AG09309 (cell line): ENCODE measurements at places on chromosomes 1 and 21.
A peak's percentile ranks its signal among the peaks of the same experiment; 100 is the strongest.

DNA sequence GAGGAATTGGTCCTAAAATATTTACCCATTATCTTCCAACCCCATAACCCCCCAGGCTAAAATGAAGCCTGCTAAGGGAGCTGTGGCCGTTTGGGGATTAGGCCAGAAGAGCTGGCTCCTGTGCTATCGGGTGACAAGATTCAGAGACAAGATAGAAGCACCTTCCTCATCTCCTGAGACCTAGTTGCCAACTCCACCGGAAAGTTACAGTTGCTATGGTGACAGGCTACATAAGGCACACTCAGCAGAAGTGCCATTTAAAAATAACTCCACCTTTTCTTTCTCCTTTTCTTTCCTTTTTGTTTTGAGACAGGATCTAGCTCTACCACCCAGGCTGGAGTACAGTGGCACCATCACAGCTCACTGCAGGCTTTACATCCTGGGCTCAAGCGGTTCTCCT is 43.6 kb upstream of the ROR1 start:
- no peak for DNase-seq

GRCh38 chr1:244065063-244065793 is 14.1 kb downstream of the ZBTB18 start:
- DNase-seq = no peak

GRCh38 chr21:43270800-43271301 is 102.0 kb downstream of the CRYAA start:
- no peak for DNase-seq

DNA sequence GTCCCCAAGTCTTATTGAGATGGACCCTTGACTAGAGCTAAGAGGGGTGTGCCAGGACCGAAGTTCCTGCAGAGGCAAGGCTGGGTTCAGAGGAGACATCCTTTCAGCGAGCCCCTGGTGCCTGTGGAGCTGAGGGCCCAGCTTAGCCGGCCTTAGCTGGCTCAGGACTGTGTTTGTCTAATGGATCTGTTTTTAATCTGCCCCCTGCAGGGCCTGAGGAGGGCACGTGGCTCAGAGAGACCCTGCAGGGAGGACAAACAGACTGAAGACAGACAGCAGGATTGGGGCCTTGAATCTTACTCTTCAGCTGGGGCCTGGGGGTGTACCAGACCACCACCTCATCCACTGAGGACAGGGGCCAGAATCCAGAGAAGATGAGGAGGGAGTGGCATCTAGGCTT is 1.6 kb downstream of the CRABP2 start:
- DNase-seq = no peak

- no peak for DNase-seq
These were observed 7.3 kb downstream of the NPR1 start for GRCh38 chr1:153685544-153686340.

- no peak for DNase-seq
These were observed 76.2 kb downstream of the NFIA start for GRCh38 chr1:61158591-61158990.

DNA sequence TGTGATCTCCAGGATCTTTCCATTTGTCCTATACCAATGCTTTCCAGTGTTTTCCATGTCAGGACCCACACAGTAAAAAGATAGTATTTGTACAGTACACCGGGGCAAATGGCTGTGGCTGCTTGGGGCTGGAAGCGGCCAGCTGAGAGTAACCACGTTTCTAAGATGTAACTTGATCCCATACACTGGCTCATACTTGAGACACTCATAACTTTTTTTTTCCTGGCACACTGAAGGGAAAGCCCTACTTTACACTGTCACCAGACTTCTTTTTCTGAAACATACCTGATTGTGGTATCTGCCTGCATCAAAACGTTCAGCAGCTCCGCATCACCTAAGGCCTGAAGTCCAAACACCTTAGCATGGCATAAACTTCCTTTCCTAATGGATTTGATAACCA is 21.6 kb downstream of the VPS13D start:
- peak; percentile 16 for DNase-seq

DNA sequence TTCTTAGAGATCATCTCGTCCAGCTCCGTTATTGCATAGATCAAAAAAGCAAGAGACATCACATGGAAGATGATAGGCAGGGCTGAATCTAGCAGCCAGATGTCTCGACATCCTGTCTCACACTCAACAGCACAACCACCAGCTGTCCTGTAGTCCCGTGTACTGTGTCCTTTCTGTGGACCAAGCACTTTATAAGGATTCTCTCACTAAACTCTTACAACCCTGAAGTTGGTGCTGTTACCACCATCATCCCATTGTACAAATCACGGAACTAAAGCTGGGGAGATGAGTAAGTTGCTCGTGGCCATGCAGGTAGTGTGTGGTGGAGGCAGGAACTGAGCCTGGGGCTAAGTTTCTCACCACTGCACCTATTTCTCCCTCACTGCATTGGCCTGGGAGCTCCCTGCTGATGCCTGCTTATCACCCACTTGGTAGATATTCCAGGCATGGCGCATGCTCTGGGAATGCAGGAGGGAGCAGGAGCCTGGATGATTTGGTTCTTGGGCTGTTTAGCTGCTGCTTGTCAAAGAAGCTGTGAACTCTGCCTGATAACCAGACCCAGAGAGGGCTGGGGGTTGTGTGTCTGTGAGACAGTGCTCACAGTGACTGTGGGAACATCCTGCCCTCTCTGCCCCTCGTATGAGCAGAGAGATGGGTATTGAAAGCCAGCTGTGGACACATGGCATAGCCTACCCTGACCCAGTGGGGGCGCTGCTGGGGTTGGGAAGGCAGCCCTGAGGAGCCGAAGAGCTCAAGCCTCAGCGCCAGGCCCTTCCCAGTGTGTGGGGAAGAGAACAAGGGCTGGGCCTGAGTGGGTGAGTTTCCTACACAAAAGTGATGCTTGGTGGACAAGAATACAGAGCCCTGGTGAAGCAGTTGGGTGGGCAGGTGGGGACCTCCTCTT is 13.6 kb downstream of the PPFIA4 start:
- no peak for DNase-seq

- DNase-seq = no peak
These were observed 78.9 kb downstream of the CD247 start for GRCh38 chr1:167439301-167439988.

DNA sequence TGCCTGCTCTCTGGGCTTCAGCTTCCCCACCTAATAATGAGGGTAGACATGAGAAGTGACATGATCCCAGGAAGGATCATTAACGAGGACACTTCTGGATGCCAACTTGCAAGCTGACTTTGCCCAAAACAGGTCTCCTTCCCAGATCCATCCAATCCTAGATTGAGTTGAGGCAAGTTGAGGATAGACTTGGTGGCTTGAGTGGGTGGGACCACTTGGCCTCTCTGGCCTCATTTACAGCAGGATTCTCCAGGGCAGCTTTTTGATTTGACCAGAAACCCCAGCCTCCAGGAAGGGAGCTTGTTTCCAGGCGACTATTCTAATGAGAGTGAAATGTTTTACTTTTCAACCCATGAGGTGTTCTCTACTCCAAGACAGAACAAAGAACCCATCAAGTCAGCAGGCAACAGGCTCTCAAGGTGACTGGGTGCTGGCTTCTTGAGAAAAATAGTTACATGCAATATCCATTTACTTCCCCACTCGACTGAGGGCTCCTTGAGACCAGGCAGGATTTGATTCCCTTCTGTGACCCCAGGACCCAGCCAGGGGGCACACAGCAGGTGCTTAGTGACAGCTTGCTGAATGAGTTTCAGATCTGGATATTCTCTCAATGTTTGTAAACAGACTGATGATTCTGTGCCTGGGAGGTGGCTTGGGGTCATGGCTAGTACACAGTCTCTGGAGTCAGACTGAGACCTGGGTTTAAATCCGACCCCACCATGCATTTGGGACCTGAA is 128.2 kb downstream of the DMRTB1 start:
- no peak for DNase-seq

DNA sequence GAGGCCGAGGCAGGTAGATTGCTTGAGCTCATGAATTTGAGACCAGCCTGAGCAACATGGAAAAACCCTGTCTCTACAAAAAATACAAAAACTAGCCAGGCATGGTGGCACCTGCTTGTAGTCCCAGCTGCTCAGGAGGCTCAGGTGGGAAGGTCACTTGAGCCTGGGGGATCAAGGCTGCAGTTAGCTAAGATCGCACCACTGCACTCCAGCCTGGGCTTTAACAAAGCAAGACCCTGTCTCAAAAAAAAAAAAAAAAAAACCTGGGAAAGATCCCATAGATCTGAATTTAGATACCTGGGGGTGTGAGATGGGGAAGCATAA is 32.9 kb downstream of the NIBAN1 start:
- DNase-seq = no peak

- no peak for DNase-seq
These were observed 49.2 kb downstream of the C8B start for GRCh38 chr1:56916630-56917029.

DNA sequence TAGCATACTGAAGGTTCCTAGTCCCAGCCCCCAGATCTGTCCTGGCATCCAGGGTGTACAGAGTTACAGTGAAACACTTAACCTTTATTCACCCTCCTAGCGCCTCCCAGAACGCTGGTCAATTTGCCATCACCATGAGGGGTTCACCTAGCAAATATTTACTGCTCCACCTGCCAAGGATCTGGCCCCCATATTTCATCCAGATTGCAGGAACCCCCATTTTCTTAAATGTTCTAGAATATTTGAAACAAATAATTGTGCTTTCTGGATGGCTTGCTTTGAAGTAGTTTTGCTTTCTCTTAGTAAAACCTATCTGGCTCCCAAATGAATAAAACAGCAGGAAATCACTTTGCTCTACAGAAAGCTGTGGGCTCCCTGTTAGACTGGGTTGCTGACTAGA is 37.7 kb downstream of the KCNN3 start:
- no peak for DNase-seq

- no peak for DNase-seq
These were observed 56.9 kb downstream of the FHAD1 start for GRCh38 chr1:15303935-15304334.

DNA sequence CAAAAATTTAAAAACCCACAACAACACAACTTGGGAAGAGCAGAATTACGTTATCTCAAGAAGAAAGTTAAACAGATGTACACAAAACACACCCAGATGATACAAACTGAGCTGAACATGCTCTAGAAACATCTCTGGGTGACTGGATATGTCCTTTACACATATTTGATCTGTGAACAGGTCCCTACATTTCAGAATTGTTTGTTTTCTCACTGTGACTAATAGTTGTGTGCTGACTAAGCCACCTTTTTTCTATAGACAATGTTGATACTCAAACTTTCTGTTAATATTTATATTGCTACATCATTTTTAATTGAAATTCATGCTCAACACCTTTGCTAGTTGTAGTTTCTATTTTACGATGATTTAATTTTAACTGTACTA is 1.0 kb upstream of the F11R start:
- no peak for DNase-seq

DNA sequence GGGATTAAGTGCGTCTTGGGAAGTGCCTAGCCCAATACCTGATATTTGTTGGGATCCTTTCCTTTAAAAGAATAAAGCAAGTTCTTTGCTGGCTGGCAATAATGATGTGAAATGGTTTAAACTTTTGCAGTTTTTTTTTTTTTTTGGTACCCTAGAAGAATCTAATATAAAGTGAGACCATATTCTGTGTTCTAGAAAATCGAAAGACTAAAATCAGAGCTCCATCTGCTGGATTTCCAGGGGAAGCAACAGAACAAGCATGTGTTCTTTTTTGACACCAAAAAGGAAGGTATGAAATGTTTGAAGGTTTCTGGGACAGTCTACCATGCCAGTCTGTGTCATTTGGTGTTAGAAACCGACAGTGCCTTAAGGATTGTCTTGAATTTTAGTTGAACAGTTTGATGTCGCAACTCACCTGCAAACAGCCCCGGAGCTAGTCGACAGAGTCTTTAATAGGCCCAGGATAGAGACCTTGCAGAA is 6.4 kb downstream of the UTP11 start:
- no peak for DNase-seq

DNA sequence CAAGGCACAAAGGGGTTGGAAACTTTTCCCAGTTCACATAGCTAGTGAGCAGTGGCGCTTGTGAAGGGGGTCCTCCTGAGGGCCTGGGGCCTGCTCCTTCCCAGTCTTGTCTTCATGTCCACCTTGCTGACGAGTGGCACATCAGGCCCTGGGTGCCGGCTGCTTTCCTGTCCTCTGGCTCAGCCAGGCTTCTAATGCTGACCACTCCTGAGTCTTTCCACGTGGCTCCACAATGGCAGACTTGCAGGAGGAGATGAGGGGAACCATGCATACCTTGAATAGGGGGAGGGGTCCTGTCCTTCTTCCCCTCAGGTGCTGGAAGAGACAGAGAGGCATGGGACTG is 38.7 kb downstream of the MAPKAPK2 start:
- DNase-seq = no peak

DNA sequence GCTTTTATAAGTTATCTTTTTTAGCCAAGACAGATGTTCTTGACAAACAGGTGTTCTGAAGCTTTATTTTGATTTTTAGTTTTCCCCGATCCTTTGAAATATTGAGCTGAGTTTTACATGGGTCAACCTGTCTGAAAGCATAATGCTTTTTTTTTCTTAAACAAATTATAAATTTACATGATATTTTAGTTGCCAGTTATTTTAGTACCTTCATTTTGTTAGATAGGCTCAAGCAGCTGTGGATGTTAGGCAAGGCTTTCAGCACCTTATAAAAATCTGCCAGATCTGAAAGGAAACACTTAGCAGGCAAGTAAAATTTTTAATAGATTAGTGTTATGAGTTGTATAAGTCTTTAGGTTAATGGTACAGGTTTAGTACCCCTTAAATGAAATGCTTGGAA is 33.7 kb downstream of the ATF6 start:
- DNase-seq = no peak
